ENCODE measurements at places on chromosomes 2 and 18.

DNA sequence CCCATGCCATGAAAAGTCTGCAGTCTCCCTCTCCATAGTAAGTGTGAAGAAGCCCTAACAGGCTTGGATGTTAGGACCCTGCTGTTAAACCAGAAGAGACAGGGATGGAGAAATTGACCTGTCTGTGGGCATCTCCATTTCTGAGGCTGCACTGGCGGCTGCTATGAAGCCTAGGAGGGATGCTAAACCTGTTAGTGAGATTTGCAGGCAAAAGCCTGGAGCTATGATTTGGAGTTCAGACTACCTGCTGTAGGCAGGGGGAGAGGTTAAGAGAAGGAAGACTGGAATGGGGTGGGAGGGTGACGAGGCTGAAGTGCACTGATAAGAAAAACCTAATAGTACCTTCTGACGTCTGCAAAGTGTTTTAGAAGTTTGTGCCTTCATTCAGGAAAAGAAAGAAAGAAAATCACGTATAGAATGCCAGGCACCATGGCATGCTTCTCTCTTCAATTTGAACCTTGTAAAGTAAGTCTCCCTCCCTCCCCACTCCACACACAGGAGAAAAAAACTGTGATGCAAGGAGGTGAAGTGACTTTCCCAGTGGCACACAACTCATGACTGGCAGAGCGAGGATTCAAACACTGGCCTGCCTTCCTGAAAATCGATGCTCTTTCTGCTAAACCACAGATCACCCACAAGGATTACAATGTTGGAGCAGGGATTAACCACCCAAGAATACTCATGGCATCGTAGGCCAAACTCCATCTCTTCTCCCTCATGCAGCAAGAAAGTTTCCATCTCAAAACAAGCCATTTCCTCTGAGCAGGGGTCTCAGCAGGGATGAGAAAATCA lies 98.5 kb upstream of the PKDCC start:
- peak; percentile 87 for DNase-seq

- DNase-seq, result no peak
Observed at GRCh38 chr2:161159456-161160225, 587 bp upstream of the TANK start.

DNA sequence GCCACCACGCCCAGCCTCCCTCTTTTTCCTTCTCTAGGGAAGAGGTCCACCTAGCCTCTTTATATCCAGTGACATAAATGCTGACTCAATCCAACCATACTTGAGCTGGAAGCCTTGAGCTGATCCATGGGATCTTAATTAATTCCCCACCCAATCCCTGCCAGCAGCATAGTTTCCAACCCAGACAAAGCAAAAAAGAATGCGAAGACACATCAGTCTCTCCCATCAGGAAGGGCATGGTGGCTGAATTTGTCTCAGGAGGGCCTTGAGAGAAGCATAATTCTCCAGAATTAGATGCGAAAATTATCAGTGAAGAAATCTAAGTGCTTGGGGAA lies 22.5 kb downstream of the CASP10 start:
- DNase-seq, result no peak

DNA sequence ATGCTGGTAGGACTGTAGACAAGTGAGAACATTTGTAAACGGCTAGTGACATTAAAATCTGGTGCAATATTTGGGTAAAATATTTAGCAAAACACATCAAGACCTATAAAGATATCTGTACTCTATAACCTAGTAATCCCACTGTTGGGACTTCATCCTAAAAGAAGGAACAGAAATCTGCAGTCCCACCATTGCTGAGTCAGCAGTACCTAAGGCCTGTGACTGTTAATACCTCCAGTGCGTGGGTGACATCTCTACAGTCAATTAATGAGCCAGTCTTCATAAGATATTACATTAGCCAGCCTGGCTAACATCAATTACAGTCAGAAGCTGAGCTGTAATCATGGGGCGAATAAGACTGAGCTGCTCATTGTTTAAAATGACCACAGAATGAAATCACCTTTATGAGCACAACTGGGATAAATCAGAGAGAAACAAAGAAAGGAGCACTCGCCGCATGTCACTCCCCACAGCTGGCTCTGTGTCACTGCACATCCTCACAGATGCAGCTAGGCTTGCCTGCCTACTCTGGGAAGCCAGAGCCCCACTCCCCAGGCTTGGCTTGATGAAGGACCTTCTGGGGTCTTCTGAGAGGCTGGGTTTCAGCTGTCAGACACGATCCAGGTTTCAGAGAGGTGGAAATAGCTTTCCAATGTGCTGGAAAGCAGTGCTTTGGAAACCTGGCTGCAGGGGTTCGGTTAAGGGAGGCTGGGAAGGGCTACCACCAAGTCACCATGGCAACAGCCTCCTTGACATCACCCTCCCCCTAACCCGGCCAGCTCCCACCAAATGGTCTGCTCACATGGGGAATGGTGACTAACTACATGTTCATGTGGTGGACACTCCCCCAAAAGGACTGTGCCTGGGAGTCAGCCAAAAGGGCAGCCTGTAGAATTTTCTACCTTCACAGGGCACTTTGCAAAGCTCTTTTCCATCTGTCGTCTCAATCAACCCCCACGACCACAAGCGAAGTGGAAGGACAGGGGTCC lies 145.0 kb downstream of the ZBTB7C start:
- DNase-seq, result no peak

GRCh38 chr2:220662431-220662830 lies 909.7 kb downstream of the EPHA4 start:
- DNase-seq, result no peak

GRCh38 chr2:111689941-111690340 lies 194.1 kb downstream of the ANAPC1 start:
- no peak for DNase-seq

DNA sequence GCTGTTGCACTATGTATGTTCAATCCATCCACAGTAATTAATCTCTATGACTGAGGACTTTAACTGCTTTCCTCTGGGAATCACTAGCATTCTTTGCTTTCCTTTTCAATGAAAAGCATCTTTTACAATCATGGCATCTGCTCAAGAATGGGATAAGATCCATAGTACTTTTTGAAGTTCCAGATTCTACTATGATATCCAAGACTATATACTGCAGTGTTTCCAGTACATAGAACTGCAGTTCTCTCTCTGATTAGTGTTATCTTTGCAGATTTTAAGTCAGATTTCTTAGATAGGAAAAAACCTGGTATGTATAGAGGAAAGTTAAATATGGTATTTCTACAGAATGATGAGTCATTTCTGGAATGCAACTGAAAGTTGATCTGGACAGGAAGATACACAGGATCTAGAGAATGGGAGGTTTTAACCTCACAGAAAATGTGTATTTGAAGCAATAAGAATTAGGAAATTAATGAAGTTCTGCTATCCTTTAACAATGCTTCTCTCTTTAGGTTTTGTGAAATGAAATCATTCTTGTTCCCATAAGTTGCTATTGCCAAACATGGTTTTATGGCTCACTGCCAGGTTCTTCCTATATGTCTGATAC lies 670.7 kb downstream of the ERBB4 start:
- DNase-seq, result no peak

DNA sequence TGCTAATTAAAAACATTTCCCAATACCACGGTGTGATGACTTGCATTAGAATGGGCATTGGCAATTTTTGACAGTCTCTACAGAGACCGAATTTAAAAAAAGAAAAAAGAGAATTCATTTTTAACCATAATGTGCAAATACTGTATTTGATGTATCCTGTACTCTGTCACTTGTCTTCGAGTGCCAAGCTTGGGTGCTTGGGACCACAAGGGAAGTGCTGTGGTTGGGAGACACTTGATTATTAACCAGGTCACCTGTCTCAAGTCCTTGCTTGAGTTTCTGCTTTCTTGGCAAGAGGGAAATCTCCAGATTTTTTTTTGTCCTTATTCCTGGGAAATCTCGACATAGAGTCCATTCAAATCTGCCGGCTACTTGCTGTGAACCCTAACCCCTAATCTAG lies 209.0 kb downstream of the MC4R start:
- no peak for DNase-seq

GRCh38 chr2:120798567-120799247 lies 63.0 kb downstream of the GLI2 start:
- no peak for DNase-seq

- no peak for DNase-seq
Observed at GRCh38 chr18:44516450-44516849, 164.2 kb upstream of the SETBP1 start.

GRCh38 chr2:101473911-101474701 lies 806 bp downstream of the RFX8 start:
- DNase-seq, result peak; percentile 69

- no peak for DNase-seq
Observed at GRCh38 chr2:11701751-11702301, 31.8 kb upstream of the NTSR2 start.

GRCh38 chr2:227491386-227491785 lies 19.4 kb downstream of the AGFG1 start:
- DNase-seq, result no peak

DNA sequence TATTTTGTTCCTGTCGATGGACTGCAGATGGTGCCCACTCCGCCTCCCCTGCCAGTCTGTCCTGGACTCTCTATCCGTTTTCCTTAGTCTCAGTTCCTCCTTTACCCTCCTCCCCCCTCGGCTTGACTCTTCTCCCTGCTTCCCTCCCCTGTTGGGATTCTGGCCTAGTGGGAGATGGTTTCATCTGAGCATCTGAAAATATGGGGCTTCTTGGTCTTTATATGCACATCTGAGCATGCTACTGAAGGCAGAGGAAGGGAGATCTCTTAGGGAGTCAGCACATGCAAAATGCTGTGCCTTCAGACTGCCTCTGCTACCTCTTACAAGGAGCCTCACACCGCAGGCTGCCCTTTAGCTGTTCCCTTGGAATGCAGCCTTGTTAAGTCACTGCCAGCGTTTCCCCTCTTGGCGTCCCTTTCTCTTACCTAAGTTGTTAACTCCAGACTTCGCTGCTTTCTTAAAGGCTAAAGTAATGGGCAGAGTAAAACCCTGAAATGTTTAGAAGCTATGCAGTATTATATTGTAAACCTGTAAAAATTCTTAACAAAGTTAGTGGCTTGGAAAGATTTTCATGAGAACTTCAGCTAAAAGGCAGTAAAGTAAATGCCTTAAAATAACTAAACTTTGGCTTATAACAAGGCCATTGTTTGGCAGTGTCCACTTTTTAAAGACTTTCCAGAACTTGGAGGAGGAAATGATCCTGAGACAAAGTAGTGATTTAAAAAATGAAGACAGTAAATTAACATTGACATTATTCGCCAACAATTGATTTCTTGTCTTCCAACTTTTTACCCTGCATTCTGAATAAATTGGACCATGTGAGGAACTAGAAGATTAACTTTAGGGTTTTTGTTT lies 49.8 kb downstream of the LDLRAD4 start:
- peak; percentile 92 for DNase-seq

- no peak for DNase-seq
Observed at GRCh38 chr2:157254041-157254440, 3.5 kb upstream of the GALNT5 start.

DNA sequence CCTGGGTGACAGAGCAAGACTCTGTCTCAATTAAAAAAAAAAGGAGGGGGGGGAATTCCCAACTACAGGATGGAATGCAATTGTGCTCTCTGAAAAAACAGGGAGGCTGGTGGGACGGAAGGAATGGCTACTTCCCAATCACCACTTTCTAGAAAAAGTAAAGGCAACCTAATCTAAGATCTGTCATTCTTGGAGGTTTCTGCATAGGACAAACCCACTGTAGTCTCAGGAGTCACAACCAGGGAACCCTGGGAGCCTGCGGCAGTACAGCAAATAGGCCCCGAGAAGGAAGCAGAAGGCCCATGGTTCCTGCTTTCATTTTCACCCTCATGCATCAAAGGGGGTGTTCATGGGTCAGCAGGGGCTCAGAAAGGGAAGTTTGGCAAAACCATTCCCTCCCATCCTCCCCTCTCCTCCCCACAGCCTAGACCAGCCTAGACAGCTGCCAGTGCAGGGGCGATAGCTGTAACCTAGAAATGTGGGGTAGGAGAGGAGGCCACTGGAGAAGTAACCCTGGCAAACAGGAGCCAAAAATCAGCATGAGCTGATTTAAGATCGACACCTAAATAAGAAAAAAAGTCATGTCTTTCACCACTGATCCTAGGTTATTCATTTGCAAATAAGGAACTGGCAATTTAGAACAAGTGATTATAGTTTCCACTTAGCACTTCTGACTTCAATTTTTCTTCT lies 48.0 kb downstream of the TRABD2A start:
- DNase-seq, result no peak

DNA sequence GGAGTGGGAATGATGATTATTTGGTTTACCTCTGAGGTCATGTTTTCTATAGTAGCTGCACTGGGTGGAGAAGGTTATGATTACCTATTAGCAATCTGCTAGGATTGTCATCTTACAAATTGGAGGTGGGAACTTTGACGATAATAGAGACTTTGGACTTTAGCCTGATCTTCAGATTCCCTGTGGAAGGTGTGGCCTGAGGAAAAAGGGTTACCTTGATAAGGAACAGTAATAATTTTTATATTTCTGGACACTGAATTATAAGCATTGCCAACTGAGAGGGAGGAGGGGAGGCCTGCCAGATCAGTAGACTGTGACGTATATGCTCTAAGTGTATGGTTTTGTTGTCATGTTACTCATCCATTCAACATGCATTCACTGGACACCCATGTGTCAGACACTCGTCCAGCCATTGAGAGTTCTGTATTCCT lies 183.4 kb upstream of the FOSL2 start:
- no peak for DNase-seq

Measured in islet precursor cell (in vitro differentiated cells).